Activated CD8-positive, alpha-beta memory T cell treated with anti-CD3 and anti-CD28 coated beads, Interleukin-2, amount 10 ng/mL, durations not matched to agents 7 days and 5 days (primary cell): ENCODE measurements at places on chromosomes 12 and 14. TPM values are rescaled to one million over a fixed set of nuclear protein-coding genes. Genes with fewer than 3 reads are reported as not detected.

DNA sequence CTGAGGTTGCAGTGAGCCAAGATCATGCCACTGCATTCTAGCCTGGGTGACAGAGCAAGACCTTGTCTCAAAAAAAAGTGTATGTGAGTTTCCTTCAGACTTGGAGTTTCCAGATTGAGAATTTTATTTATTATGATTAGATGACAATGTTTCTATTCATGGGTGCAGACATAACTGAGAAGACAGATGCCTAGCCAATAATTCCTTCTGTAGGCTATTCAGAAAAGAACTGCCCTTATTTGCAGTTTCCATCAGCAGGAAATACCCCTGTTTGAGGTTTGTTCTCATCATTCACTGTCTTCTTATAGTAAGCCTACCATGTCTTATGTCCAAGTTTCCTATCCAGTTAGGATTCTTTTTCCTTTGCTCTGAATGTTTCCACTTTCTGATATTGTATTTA is 269.0 kb downstream of the KTN1 start:
- no peaks in the 10 kb centered on the region for H3K36me3 ChIP-seq
- no peak overlapping the region for H3K27ac ChIP-seq
- H3K4me1 ChIP-seq, result no peaks in the 10 kb centered on the region
- no peak for DNase-seq
- H3K4me3 ChIP-seq, result no peak overlapping the region

PRIMA1 gene
- total RNA-seq, result not detected

GRCh38 chr14:39873791-39874190 is 441.6 kb upstream of the FBXO33 start:
- no peak for DNase-seq
- H3K27ac ChIP-seq, result no peak overlapping the region
- H3K4me3 ChIP-seq, result no peak overlapping the region
- no peaks in the 10 kb centered on the region for H3K4me1 ChIP-seq

DNA sequence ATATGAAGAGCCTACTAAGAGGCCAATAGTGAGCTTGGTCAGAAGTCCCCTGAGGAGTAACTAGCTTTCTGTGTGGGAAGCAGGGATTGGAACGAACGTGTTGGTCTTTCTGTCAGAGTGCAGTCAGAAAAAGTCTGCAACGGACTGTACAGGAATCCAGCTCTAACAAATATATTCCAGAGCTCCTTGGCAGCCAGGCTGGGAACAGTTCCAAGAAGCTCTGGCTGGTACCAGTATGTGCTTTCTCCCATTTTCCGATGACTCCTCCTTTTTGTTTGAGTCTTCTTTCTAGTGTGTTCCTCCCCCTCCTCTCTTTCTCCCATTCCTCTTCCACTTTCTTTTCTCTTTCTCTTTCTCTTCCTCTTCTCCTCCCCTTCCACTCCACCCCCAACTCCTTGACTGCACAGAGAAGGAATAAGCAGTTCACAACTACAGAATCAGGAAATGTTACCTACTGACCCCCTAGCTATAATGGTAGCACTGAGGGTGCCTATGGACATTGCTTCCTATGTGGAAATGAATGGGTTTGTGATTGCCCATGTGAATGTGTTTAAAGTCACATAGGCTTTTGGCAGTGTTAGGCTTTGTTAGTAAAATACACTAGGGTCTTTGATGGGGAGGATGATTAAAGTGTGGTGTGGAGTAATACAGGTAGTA is 59.9 kb downstream of the TTLL5 start:
- H3K4me3 ChIP-seq, result no peak overlapping the region
- no peak for DNase-seq
- no peak overlapping the region for H3K27ac ChIP-seq
- H3K4me1 ChIP-seq, result peaks cover 25% of the 10 kb centered on the region
- H3K27me3 ChIP-seq, result no peaks in the 10 kb centered on the region

KERA gene
- not detected for total RNA-seq

DICER1 gene
- total RNA-seq, result 61.4 TPM

DNA sequence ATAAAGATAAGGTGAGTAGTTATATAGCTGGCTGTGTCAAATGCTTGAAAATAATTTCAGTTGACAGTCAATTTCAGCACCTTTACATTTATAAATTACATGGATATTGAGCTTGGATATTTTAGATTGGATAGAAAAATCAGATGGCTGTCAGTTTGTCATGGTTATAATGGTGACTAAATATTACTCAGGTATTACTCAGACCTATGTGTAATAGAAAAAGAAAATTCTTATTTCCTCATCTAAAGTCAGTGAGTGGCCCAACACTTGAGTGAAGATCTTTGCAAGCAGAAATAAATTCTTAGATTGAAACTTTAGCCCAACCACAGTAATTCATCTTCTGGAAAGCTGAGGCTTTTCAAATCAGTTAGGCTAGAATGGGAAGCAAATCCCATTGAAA is 354.4 kb downstream of the NAV3 start:
- no peak overlapping the region for H3K4me3 ChIP-seq
- no peak for DNase-seq
- no peak overlapping the region for H3K27ac ChIP-seq
- no peaks in the 10 kb centered on the region for H3K27me3 ChIP-seq
- H3K36me3 ChIP-seq, result no peaks in the 10 kb centered on the region

GRCh38 chr14:100709289-100710284 is 17.1 kb upstream of the DLK1 start:
- no peaks in the 10 kb centered on the region for H3K36me3 ChIP-seq
- no peak overlapping the region for H3K4me3 ChIP-seq
- no peak for DNase-seq

- H3K4me1 ChIP-seq, result no peaks in the 10 kb centered on the region
- DNase-seq, result no peak
- H3K4me3 ChIP-seq, result no peak overlapping the region
- H3K27ac ChIP-seq, result no peak overlapping the region
- no peaks in the 10 kb centered on the region for H3K36me3 ChIP-seq
These were observed 47.8 kb downstream of the ACSS3 start for GRCh38 chr12:81125691-81126090.

DNA sequence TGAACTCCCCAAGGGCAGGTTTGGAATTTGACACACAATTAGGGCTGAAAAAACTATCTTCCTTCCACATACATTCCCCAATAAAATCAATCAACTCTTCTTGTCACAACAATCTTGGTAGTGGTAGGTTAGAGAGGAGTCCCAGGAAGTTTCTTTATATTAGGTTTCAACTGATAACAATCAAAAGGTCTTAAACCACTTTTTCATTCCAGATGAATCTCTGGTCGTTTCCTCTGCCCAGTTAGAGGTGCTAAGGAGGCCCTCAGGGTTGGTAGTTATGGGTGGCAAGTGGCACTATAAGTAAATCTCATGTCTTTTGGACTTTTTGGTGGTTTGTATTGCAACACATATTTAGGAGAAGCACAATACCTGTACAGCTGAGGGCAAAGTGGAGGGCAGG is 1.7 kb upstream of the SLC38A2 start:
- peaks cover 45% of the 10 kb centered on the region for H3K4me1 ChIP-seq
- no peak for DNase-seq

DNA sequence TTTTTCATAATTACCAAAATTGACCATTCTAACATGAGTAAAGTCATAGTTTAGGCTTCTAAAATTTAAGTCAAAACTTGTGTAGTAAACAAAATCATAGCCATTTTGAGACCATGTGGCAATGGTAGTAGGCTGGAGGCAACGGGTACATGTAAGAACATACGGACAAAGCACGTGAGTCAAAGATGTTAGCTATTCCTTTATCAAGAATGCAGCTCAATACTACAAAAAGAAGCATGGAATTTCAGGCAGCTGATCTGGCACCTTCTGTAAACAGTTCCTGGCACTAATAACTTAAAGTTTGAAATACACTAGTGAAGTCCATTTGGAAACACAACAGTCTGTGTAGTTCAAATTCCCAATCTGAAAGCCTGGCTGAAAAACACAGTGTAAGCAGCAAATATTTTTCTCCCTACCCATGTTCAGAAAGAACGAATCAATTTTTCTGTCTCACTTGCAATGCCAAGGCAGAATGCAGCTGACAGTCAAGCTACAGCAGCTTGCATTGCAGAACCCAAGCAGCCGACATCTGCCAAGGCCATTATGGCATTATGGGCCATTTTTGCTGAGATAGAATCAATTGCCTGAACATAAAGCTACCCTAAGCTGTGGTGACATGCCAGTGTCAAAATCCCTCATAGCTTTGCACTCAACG is 29.3 kb downstream of the MYF5 start:
- no peak overlapping the region for H3K27ac ChIP-seq
- no peaks in the 10 kb centered on the region for H3K36me3 ChIP-seq
- H3K4me3 ChIP-seq, result no peak overlapping the region
- DNase-seq, result no peak
- no peaks in the 10 kb centered on the region for H3K4me1 ChIP-seq
- H3K27me3 ChIP-seq, result no peaks in the 10 kb centered on the region

RILPL1 gene
- total RNA-seq, result 1.5 TPM

PIK3C2G gene
- not detected for total RNA-seq

DNA sequence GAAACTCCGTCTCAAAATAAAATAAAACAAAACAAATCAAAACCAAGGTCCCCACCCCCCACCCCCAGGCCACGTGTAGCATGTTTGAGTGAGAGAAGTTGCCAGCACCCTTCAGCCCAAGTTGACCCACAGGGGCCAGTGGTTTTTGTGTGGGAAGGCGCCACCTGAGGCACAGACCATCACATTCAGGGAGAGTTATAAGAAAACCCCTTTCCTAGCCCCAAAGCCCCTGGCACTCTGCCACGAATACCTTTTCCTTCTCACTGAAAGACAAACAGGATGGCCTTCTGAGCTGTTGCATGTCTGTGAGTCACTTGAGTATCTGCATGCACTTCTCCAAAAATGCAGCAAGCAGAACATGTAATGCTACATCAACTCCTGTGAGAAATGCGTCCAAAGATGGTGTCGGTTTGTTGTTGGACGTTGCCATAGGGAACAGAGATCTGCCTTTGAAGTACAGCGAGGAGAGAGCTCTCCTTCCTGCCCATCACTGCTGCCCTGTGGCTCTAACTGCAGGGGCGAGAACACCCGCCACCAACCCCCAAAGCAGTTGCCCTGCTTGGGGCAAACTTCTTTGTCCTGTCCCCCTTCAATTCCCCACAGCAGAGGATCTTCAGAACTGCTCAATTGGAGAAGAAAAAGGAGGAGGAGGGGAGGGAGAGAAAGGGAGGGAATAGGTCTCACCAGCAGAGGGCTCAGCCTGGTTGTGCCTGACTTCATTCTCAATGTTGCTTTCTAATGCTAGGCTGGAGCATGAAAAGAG is 2.7 kb upstream of the TRAF3 start:
- peak; percentile 74 for DNase-seq
- H3K27ac ChIP-seq, result peak overlapping the region; percentile 82
- H3K27me3 ChIP-seq, result no peaks in the 10 kb centered on the region
- H3K36me3 ChIP-seq, result peaks cover 12% of the 10 kb centered on the region
- H3K4me3 ChIP-seq, result no peak overlapping the region
- peaks cover 36% of the 10 kb centered on the region for H3K4me1 ChIP-seq

SERPINA3 gene
- total RNA-seq, result not detected

NOC4L gene
- total RNA-seq, result 38.0 TPM

DNA sequence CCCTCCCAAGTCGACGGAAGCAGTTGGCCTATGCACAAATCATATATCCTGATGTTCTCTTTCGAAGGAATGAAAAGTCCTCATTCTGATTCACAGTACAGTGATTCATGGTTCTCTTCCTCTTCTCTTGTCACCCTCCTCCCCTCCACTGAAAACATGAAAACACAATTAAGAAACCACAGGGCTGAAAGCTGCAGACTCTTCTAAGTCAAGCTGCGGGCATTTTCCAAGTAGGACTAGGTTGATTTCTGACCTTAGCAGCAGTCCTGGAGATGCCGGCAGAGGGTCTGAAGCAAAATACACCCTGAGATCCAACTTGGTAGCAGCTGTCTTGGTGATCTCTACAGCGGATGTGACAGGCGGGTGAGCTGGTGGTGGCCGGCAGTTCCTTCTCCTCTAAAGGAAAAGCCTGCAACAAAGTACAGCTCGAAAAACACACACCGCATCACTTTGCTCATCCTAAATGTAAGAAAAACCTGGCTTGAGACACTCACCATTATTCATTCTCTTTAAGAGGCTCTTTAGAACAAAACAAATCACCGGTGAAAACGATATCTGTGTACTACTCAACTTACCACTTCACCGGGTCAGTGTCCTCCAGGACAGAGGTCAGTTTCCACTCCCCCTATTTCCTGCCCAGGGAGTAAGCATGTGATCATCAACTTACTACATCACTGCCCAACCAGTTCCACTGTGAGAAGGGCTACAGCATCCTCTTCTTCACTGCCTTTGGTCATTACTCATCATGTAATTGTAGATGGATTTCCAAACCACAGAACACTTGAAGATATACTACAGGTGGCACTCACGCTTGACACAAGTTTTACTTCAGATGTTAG is 6.0 kb downstream of the TMCC3 start:
- peak overlapping the region; percentile 40 for H3K4me3 ChIP-seq
- H3K27ac ChIP-seq, result peak overlapping the region; percentile 30
- H3K4me1 ChIP-seq, result peaks cover 47% of the 10 kb centered on the region

GRCh38 chr14:24362241-24362960 is 5.6 kb upstream of the NFATC4 start:
- no peak overlapping the region for H3K4me3 ChIP-seq
- H3K36me3 ChIP-seq, result no peaks in the 10 kb centered on the region
- no peak for DNase-seq
- no peak overlapping the region for H3K27ac ChIP-seq
- peaks cover 66% of the 10 kb centered on the region for H3K27me3 ChIP-seq
- H3K4me1 ChIP-seq, result peaks cover 19% of the 10 kb centered on the region

DNA sequence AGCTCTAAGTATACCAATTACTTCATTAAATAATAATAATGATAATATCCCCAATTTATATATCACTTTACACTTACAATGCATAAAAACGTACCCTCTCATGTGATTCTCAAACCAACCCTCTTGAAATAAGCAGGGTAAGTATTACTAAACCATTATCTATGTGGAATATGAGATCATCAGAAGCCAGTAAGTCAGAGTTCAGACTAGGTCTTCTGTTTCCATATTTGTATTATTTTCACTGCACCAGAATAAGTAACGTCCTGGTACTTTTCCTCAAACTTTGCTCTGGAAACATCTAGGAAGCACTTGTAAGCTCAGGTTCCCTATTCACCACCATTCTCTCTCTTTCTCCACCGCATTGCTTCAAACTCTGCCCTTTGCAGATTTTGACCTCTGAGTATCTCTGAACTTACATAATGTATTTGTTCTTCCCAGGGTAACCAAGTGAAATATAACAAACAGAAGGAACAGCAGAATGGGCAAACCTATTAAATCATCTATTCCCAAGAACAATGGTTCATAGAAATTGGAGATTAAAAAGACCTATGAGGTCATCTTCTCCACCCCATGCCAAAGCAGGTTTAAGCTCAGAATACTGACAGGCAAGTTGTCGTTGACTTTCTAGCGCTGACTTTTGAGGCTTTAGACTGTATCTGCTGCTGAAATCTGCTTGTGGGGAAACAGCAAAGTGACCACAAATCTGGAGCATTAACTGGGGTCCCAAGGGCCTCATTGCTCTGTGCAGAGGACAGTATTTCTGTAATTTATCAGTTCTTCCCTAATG is 161.3 kb upstream of the FAR2 start:
- peaks cover 22% of the 10 kb centered on the region for H3K27me3 ChIP-seq
- no peaks in the 10 kb centered on the region for H3K4me1 ChIP-seq
- DNase-seq, result no peak
- no peak overlapping the region for H3K27ac ChIP-seq
- H3K36me3 ChIP-seq, result no peaks in the 10 kb centered on the region
- no peak overlapping the region for H3K4me3 ChIP-seq

GRCh38 chr12:11555743-11556625 is 93.5 kb upstream of the ETV6 start:
- no peaks in the 10 kb centered on the region for H3K36me3 ChIP-seq
- H3K27me3 ChIP-seq, result peaks cover 32% of the 10 kb centered on the region
- peak overlapping the region; percentile 28 for H3K4me3 ChIP-seq
- no peak for DNase-seq
- peaks cover 17% of the 10 kb centered on the region for H3K4me1 ChIP-seq
